ENCODE measurements at places on chromosomes 7 and 10. TPM values are rescaled to one million over a fixed set of nuclear protein-coding genes. Genes with fewer than 3 reads are reported as not detected.

- H3K36me3 ChIP-seq, result no peaks in the 10 kb centered on the region
- no peaks in the 10 kb centered on the region for H3K4me1 ChIP-seq
- H3K27ac ChIP-seq, result no peak overlapping the region
These were observed 171.3 kb upstream of the HPS1 start for GRCh38 chr10:98617906-98618520.

GRCh38 chr7:25859412-25860274 is 292.4 kb upstream of the NFE2L3 start:
- no peak overlapping the region for H3K4me3 ChIP-seq
- H3K4me1 ChIP-seq, result no peaks in the 10 kb centered on the region
- H3K36me3 ChIP-seq, result no peaks in the 10 kb centered on the region
- no peaks in the 10 kb centered on the region for H3K27me3 ChIP-seq
- H3K27ac ChIP-seq, result no peak overlapping the region

DNA sequence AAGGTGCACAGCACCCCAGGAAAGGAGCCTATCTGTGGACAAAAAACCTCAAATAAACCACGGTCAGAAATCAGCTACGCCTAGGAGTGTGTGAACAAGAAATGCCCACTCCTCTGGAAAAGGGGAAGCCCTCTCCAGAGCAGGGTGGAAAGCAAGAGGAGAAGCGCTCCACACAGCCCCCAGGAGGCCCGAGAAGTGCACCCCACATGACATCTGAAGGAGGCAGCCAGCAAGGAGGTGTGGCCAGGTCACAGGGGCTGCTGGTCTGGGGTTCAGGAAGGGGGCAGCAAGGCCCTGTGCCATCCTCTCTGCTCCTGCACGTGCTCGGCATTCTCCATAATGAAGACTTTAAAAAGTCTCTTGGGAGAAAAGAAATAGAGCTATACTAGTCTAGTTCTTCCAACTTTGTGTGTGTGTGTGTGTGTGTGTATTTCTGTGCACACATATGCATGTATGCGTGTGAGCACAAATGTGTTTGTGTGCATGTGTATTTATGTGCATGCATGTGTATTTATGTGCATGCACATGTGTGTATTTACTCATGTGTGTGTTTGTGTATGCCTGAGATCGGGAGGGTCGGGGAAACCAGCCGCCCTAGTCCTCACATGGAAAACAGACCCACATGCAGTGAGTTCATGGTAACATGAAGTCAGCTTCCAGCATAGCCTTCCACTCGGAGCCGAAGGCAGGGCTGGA is 76.5 kb downstream of the TNS3 start:
- H3K36me3 ChIP-seq, result no peaks in the 10 kb centered on the region
- no peak for DNase-seq
- H3K4me1 ChIP-seq, result no peaks in the 10 kb centered on the region
- H3K27me3 ChIP-seq, result no peaks in the 10 kb centered on the region
- H3K4me3 ChIP-seq, result no peak overlapping the region
- H3K27ac ChIP-seq, result no peak overlapping the region

TFPI2 gene
- 1.8 TPM for total RNA-seq

SPDYE2B gene
- total RNA-seq, result not detected

CDHR3 gene
- total RNA-seq, result 4.6 TPM
